ENCODE measurements at places on chromosomes 6 and 20.
A peak's percentile ranks its signal among the peaks of the same experiment; 100 is the strongest.

GRCh38 chr6:4786996-4787395, 10.8 kb downstream of the CDYL start:
- no peak for DNase-seq

- DNase-seq, result no peak
These were observed 195.2 kb upstream of the PROKR2 start for GRCh38 chr20:5511930-5512329.

- DNase-seq, result no peak
These were observed 25.2 kb upstream of the SCML4 start for GRCh38 chr6:107849325-107849724.

- DNase-seq, result no peak
These were observed 50.9 kb downstream of the TNFRSF21 start for GRCh38 chr6:47258724-47259347.

DNA sequence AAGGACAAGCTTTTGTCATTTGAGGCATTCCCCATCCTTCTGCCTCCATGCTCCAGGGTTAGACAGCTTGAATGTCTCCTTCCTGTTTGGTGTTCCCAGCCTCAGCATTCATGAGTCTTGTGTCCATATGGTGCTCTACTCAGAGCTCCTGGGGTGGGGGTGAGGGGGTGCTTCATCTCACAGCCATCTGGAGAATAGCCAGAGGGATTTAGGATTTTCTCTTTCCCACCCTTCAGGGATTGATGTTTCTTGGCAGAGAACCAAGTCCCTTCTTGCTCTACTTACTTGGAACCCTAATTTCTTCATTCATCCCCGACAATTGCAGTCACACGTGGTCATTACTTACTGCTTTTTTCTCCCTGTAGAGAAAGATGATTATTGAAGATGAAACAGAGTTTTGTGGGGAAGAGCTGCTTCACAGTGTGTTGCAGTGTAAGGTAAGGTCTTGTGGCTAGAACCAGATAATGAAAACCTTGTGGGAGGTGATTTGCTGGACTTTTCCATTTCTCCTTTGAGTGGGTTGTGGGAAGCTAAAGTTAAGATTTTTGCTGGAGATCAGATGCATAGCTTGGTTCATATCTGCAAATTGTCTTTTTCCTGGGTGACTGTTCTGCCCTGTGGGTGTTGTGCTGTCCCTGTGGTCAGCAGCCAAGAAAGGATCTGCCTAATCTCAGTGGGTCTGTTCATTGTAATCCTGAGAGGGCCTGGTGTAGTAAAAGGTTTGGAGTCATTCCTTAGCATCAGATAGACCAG, 18.6 kb downstream of the CMTR1 start:
- DNase-seq, result no peak

DNA sequence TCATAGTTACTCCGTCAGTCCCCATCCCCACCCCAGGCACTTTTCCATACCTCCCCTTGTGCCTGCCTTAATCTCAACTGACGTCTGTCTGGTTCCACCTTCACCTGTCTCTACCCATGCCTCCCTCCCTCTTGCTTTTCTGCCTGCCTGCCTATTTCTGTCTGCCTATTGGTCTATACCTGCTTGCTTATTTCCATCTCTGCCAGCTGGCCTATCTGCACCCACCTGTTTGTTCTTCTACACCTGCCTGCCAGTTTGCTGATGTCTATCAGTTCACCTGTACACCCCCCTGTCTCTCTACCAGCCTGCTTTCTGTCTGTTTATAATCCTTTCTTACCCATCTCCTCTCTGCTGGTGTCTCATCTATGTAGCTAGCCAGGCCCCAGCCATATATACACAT, 87.5 kb downstream of the RALGAPA2 start:
- DNase-seq, result peak; percentile 49

GRCh38 chr6:161373905-161374451, 100.1 kb upstream of the AGPAT4 start:
- peak; percentile 65 for DNase-seq
